LHCN-M2 (cell line): ENCODE measurements at places on chromosomes 12 and 14.

DNA sequence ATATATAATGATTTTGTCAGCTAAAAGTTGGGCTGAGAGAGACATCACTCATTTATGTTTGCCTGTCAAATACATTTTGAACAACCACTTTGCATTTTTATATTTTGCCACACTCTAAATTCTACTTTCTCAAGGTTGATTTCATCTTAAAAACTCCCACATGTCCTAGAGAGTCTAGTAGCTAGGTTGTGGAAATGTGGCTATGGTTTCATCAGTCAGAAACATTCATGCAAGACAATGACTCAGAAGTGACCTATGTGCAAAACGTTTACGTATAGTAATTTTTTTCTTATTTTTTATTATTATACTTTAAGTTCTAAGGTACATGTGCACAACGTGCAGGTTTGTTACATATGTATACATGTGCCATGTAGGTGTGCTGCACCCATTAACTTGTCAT lies 27.4 kb upstream of the PRKD1 start:
- no peak for DNase-seq

GRCh38 chr14:93729993-93730392 lies 58.3 kb downstream of the PRIMA1 start:
- DNase-seq: no peak

DNA sequence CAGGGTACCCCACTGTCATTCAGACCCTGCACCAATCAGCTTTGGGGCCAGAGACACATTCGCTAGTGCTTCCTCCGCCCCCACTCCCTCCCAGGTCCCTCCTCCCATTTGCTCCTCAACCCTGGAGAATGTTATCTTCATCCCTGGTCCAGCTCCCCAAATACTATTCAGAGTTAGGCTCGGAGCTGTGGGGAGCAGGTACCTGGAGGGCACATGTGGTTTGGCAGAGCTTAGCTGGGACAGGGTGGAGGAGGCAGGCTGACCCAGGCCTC lies 19.5 kb downstream of the VSX2 start:
- DNase-seq: no peak

GRCh38 chr12:84165998-84166571 lies 746.5 kb downstream of the SLC6A15 start:
- DNase-seq: no peak

DNA sequence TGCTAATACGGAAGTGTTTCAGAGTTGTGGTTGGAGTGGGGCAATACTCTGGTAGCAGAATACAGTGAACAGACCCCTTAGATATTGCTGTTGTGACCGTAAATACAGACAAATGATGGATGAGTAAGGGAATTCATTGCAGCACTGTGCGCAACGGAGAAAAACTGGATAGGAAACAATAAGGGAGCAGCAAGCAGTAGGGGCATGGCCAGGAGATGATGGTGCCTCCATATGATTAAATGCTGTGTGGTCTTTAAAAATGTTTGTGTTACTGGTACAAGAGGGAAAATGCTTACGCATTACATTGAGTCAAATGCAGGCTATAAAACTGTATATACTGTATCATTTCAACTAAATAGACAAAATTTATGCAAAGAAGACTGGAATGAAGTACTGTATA lies 61.6 kb downstream of the EML1 start:
- no peak for DNase-seq

- no peak for DNase-seq
Observed at GRCh38 chr12:79374545-79374944, 316.2 kb downstream of the PAWR start.

GRCh38 chr14:61524936-61525292 lies 170.4 kb upstream of the HIF1A start:
- DNase-seq: no peak

- peak; percentile 83 for DNase-seq
Observed at GRCh38 chr12:131896080-131896810, 1.8 kb downstream of the ULK1 start.

- DNase-seq: no peak
Observed at GRCh38 chr12:24088751-24089509, 139.5 kb upstream of the SOX5 start.

GRCh38 chr14:76104802-76105355 lies 46.8 kb upstream of the GPATCH2L start:
- DNase-seq: no peak

GRCh38 chr12:127038761-127039160 lies 1228.2 kb upstream of the TMEM132C start:
- no peak for DNase-seq

GRCh38 chr12:78185109-78185508 lies 354.4 kb downstream of the NAV3 start:
- DNase-seq: peak; percentile 78
